Substantia nigra (tissue), 51 donors: ENCODE measurements at places on chromosomes 3 and 15.

DNA sequence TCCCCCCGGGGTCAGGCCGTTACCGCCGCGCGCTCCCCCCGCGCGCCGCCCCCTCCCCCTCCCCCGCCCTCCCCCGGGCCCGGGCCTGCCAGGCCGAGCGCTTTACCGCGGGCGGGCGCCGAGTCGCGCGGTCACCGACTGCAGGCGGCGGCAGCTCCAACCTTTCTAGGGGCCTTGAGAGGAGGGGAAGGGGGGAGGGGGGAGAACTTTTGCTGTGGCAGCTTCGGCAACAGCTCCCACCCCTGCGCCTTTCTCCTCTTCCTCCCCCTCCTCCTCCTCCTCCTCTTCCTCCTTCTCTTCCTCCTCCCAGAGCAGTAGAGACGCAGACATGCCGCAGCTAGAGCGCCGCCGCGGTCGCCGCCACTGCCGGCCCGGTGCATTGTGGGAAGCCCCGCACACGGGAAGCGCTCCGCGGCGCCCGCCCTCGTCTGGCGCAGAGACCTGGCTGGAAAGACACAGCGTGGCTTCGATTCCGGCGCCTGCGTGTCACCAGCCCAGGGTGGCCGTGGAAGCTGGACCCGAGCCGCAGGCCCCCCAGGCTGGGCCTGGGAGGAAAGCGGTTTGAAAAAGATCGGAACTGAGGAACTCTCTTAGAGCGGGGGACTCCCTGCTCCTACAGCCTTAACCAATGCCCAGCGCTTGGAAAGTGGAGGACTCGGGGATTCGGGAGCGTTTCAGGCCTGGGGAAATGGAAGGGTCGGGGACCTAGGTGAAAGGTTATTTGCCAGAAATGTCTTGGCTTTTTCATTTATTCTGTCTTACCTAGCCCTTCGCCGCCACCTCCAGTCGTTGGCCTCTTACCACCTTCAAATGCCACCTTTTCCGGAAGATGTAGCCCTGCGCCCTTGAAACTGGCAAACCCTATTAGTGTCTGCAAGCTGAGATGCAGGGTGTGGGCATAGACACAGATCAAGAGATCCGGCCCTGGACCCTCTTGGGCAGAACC, at the start of gene ZNF148:
TSS of gene ZNF148 (minus strand) at position 330 of the 946 bp plus-strand sequence. CDS start 61,685 bp downstream, outside the sequence.
- peak; percentile 91 for DNase-seq

- DNase-seq, result no peak
Measured at GRCh38 chr15:81284256-81285031, 39.5 kb downstream of the STARD5 start.

- peak; percentile 20 for DNase-seq
Measured at GRCh38 chr15:49235446-49236124, 65.5 kb downstream of the GALK2 start.

GRCh38 chr3:66980791-66981190, 17.3 kb upstream of the KBTBD8 start:
- DNase-seq, result no peak

DNA sequence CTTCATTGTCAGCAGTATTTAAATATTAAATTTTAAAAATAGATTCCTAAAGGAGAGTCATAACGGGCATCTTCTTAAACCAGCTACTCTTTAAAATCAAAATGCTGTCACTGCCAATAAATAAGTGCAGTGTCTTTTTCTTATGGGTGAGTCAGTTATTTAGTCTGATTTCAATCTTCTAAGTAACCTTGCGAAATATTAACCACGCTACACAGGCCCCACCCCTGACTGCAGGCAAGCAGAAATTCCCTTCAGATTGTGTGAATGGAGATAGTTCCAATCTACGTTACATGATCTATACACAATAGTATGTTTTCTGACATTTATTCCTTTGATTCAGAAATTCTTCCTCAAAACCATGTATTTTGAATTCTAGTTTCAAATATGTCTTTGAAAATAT, 141.5 kb downstream of the GADL1 start:
- DNase-seq, result no peak

DNA sequence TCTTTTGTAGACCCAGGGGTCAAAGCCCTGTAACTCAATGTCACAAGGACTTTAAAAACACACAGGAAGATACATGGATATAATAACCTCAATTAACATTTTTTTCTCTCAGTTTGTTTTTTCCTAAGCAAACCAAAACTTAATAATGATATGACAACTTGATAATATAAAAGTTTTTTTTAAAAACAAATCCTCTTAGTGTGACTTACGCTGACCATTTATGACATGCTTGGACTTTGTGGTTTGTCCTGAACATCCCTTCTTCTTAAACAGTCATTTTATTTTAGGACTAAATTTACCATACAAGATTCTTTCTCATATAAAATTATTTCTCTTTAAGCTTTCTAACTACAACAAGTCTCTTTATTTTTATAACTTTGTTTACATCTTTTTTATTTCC, 25.4 kb upstream of the FAM3D start:
- no peak for DNase-seq

GRCh38 chr15:51311510-51311909, 26.9 kb downstream of the CYP19A1 start:
- no peak for DNase-seq

DNA sequence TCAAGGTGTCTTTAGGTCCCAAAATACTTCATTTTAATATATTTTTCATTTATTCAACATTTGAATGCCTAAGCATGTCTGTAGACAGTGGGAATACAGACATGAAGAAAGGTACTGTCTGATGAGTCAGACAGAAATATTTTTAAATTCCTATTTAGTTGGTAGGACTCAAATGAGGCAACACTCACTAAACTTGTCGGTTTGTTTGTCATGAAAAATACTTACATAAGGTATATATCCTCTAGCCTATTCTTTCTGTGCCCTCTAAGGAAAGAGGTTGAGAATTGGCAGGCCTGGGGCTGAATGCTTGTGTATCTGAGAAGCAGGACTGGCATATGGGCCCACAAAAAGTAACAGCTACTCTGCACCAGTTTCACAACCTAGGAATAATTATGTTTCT, 423.6 kb upstream of the MDFIC2 start:
- DNase-seq, result no peak

DNA sequence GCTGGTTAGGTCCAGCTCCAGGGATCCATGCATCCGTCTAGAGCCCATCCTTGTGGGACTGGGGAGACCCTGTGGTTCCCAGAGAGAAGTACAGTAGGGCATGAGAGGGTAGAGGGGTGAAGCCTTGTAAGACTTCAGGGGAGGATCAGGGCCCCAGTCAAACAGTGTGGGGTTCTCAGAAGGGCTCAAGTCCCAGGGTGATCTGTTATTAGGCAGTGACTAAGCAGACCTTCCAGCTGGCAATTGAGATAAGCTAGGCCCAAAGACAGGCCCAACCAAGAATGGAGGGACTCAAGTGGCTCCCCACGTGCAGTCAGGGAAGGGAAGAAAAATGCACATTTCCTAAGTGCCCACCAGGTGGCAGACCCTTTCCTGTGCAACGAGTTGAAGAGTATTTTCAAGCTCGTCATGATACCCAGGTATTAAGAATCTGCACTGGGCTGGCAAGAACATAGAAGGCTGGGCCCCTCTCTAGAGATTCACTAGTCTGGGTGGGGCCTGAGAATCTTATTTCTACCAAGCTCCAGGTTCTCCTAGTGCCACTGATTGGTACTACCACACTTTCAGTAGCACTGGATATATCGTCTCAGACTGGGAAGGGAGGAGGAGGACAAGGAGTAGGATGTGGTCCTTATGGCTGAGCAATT, 240.8 kb downstream of the NR1D2 start:
- peak; percentile 7 for DNase-seq

GRCh38 chr3:116614795-116615362, 94.7 kb upstream of the TUSC7 start:
- DNase-seq, result no peak

- no peak for DNase-seq
Measured at GRCh38 chr15:49877117-49877872, 241.7 kb downstream of the ATP8B4 start.

DNA sequence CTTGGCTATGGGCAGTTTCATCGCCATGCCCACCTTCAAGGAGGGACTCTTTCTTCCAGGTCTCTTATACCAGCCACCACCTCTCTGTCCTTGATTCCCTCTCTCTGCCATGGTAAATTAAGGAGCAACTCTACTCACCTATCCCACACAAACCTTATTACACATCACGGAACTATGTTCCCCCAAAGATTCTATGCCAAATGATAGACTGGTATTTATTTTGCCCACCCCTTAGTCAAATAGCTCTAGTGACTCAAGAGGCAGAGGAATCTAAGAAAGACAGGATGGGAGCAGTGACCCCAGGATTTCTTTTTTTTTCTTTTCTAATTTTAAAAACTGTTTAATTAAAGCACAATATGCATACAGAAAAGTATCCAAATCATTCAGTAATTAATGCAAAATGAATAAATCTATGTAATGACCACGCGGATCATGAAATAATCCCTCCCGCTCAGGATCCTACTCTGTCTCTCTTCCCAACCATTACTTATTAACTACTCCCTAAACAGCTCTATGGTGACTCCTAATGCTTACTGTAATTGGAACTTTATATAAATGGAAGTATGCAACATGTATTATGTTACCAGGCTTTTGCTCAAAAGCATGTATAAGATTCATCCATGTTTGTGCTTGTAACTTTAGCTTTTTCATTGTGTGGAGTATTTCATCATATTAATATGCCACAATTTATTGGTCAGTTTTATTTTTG, 410.8 kb upstream of the RASGRP1 start:
- DNase-seq, result no peak

GRCh38 chr3:143103652-143104051, 15.9 kb upstream of the CHST2 start:
- DNase-seq, result no peak

DNA sequence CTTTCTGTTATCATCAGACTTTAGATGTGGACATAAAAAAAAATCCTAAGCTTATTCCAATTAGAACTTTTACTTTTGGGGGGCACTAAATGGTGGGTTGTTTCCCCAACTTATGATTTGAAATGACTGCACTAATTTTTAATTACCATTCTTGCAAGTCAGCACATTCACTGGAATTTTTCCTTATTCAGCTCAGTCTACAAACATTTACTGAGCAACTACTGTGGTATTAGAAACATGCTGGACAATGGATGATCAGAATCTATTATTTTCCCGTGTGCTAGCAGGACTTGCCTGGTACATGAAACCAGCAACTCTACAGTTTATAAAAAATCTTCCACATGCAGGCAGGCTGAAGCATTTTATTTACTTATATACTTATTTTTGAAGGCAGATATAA, 273.6 kb downstream of the FOXP1 start:
- no peak for DNase-seq

- DNase-seq, result no peak
Measured at GRCh38 chr3:131840156-131840797, 194.5 kb downstream of the CPNE4 start.

- no peak for DNase-seq
Measured at GRCh38 chr3:13610006-13610570, 61.2 kb downstream of the FBLN2 start.

- no peak for DNase-seq
Measured at GRCh38 chr3:151875759-151876158, 2.3 kb downstream of the SUCNR1 start.

DNA sequence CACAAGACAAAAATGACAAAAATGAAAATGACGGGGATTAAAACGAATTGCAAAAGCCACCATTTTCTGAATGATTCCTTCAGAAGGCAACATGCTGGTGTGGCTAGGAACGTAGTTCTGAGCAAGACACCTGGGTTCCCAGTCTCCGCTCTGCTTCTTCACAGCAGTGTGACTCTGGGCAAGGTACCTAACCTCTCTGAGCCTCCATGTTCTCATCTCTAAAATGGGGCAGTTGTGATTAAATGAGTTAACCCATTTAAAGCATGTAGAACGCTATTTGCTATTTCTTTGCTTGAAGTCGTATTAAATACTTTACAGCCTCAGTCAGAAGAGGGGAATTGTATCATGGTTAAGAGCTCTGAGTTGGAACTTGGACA, 23.6 kb downstream of the BHLHE40 start:
- no peak for DNase-seq

GRCh38 chr15:51736751-51737521, 519 bp downstream of the LYSMD2 start:
- DNase-seq, result peak; percentile 71

GRCh38 chr15:36643551-36643950, 64.1 kb downstream of the CDIN1 start:
- no peak for DNase-seq

GRCh38 chr15:68639926-68640600, 61.3 kb downstream of the CORO2B start:
- no peak for DNase-seq

GRCh38 chr15:80123034-80123433, 29.8 kb upstream of the FAH start:
- no peak for DNase-seq

- DNase-seq, result no peak
Measured at GRCh38 chr3:43759297-43759782, 68.6 kb downstream of the ABHD5 start.

- DNase-seq, result no peak
Measured at GRCh38 chr3:8981296-8981695, 18.0 kb upstream of the RAD18 start.

GRCh38 chr3:150074277-150074676, 103.6 kb upstream of the PFN2 start:
- DNase-seq, result no peak

- no peak for DNase-seq
Measured at GRCh38 chr3:330494-331115, 134.0 kb downstream of the CHL1 start.

DNA sequence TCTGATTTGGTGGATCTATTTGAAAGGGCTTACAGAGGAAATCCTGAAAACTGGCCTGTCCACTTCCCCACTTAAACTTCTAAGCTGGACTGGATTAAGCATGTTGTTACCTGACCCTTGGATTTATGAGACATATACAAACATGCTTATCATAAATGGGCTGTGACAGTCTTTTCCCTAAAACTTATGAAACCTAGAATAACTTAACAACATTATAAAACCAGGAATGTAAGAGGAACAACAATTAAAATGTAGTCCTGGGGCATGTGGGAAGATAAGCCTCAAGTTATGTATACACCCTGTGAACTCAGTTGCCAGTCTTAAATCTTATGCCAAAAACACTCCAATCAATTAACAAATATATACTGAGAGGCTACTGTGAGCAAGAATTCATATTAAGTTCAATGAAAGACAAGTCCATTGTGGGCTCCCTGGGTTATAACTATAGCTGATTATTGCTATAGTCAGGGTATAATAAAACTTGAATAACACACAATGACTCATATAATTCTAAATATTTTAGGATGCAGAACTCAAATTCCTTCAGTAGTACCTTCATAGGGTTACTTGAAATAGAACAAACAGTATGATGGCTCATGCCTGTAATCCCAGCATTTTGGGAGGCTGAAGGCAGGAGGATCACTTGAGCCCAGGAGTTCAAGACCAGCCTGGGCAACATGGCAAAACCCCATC, 87.2 kb upstream of the PPIB start:
- no peak for DNase-seq

- no peak for DNase-seq
Measured at GRCh38 chr3:185843126-185843525, 18.3 kb upstream of the IGF2BP2 start.
